ENCODE measurements at places on chromosomes 4 and X.

- DNase-seq, result peak; percentile 78
These were observed 868 bp downstream of the PLS3 start for GRCh38 chrX:115561605-115562479.

GRCh38 chrX:111445485-111445884 lies 33.5 kb upstream of the DCX start:
- DNase-seq, result peak; percentile 50

GRCh38 chr4:2662598-2662997 lies 93.5 kb downstream of the TNIP2 start:
- DNase-seq, result no peak

DNA sequence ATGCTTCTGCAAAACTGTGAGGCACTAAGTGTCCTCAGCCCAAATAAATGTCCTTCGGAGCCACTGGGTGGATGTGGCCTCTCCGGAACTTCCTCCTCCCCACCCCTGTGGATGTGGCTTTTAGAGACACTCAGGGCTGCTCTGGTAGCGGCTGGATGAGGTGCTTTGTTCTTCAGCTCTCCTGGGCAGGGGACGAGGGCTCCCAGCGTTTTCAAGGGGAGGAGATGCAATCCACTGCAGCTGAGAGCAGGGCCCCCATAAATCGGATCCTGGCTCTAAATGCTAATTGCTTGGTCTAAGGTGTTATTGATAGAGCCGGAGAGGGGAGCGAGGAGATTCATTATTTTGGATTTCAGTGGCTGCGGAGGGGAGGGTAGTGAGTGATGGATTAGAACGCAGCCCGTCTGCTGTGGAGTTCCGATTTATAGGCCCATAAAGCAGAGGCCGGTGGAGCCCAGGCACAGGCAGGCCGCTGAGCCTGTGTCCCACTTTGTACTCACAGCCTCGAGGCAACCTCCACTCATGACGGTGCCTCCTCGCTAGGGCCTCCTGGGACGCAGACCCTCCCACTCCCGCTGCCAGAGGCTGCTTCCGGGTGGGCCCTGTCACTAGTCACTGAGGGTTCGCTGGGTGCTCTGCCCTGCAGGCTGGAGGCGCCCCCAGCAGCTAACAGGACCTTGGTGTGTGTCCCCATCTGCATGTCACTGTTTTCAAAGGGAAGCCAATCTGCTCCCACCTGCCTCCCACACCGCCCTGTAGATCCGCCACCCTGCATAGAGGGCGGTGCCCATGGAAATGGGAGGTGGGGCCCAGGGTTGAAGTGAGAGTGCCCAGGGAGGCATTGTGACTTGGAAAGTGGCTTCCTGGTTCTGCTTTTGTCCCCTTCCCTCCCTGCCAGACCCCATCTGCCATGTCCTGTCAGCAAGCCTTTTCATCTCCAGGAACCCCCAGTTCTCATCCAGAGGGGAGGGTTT lies 135.4 kb upstream of the PSAPL1 start:
- no peak for DNase-seq

- DNase-seq, result no peak
These were observed 419.3 kb upstream of the ADGRL3 start for GRCh38 chr4:60780874-60781273.
